ENCODE measurements at places on chromosomes 6 and 20.
A peak's percentile ranks its signal among the peaks of the same experiment; 100 is the strongest.

DNA sequence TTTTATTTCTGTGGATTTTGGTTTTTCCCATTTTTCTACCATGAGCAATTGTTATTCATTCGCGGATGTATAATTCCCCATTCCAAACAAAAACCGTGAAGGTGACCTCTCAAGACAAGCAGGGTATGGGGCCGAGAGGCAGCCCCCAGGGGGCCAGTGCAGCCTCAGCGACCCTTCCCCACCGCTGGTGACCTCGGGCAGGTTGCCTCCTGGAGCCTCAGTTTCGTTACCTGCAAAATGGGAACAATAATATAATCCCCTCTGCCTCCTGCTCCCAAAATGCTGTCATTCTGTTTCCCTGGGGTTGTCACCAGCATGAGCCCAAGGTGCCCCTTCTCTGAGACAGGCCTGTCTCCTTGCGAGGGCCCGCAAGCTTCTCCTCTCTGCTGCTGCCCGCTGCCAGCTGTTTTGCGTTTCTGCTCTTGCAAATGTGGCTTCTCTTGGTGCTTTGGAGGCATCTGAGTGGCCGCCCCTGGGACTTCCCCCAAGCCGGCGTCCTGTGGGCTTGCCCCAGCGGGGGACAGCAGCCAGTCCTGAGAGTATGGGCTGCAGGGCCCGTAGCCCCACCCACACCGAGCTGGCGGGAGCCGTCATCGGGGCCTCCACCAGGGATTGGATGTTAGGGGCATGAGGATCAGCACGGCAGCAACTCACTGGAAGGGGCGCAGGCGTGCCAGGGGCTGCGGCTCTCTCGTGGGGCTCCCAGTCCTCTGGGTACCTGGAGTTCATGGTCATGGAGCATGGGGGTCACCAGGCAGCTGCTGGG is 161.9 kb downstream of the TAF4 start:
- DNase-seq = no peak

GRCh38 chr6:109783250-109783986 is 92.3 kb downstream of the FIG4 start:
- no peak for DNase-seq

DNA sequence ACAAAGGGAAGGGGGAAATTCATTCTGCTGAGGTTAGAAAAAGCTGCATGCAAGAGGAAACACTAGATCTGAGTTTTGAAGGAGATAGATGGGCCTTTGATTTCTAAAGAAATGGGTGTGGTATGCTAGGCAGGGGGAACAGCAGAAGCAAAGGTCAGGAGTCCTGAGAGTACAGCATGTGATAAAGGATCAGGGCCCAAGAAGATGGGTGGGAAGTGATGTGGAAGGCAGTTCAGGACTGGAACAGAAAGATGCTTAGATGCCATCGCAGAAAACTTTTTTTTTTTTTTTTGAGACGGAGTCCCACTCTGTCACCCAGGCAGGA is 126.2 kb downstream of the ALDH8A1 start:
- DNase-seq = no peak

DNA sequence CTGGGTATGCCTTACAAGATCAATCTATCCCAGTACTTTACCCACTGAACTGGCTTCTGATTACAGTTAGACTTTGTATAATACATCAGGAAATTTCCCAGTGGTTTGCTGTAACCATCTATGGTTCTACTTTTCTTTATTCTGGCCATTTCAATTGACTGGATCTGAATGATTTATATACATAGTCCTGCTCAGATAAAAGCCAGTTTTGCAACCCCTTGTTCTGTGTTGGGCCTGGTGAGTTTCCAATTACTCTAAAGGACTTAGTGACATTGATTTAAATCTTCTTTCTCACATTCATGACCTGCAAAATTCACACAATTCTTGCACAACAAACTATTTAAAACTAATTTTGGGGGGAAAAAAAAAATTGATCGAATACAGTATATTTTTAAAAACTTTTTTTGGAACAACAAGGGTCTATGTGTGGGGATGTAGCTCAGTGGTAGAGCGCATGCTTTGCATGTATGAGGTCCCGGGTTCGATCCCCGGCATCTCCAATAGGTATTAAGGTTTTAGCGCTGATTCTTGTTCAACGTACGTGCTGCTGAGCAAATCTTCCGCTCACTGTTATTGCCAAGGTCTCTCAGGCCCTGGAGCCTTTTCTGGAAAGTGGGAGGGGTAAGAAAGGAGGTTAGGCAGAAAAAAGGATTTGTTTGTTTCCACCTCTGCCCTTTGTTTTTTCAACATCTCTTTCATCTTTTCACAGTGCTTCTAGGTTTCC is 117.5 kb downstream of the GPX5 start:
- DNase-seq = peak; percentile 18

DNA sequence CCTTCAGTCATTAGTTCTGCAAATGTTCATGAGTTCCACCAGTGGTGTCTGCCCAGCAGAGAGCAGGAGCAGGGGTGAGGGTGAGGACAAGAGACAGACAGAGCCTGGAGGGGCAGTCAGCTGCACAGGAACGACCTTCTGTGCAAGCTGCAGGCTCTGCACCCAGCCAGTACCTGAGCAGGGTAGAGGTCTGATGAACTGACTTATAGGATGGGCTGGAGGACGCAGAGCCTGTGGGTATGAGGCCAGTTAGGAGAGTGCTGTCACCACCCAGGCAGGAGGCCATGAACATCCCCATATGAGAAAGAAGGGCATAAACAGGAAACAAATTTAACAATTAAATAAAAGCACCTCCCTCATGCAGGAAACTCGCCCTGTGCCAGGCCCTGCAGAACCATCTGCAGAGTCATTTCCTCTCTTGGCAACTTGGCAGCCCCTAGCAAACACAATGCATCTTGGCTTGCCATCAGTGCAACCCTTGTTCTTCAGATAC is 17.9 kb downstream of the C6orf15 start:
- no peak for DNase-seq

GRCh38 chr6:148203970-148204369 is 138.7 kb upstream of the SASH1 start:
- DNase-seq = peak; percentile 55

DNA sequence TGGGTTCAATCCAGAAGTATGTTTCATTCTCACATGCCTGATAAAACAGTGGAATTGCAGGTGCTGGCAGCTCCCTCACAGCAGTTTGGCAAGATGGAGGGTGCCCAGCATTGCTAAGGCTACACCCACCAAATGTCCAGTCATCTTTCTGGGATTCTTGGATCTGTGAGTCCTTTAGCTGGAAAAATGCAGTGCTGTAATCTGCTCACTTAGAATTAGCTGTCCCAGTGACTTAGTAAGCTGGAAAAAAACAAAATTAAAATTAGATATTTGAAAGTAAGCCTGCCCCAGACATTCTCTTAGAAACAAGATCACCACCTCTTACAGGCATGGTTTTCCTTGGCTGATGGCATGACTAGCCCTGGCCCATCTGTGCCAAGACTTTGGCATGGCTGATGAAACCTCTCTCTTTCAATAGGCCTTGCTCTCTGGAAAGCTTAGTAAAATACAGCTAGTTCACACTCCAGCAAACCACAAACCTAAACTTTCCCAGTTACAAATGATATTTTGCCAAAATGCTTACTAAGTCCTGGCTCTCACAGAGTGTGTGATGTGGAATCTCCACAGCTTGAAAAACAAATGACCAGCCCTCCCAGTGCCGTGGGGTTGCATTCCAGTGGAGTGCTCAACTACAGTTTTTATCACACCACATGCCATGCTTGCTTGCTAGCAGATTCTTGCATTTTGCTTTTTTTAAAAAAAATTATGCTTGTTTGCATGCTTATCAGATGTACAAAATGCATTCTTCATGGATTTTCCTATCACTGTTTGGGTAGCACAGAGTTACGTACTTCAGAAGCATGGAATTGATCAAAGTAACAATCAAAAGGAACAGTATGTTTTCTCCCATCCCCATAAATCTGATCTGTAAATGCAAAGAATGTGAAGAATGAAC is 261.5 kb downstream of the EYA4 start:
- no peak for DNase-seq

- no peak for DNase-seq
Observed at GRCh38 chr20:31956556-31957526, 5.0 kb upstream of the PDRG1 start.

GRCh38 chr6:37735722-37736121 is 38.0 kb upstream of the MDGA1 start:
- DNase-seq = no peak

- no peak for DNase-seq
Observed at GRCh38 chr20:43959079-43959919, 44.6 kb downstream of the TOX2 start.

DNA sequence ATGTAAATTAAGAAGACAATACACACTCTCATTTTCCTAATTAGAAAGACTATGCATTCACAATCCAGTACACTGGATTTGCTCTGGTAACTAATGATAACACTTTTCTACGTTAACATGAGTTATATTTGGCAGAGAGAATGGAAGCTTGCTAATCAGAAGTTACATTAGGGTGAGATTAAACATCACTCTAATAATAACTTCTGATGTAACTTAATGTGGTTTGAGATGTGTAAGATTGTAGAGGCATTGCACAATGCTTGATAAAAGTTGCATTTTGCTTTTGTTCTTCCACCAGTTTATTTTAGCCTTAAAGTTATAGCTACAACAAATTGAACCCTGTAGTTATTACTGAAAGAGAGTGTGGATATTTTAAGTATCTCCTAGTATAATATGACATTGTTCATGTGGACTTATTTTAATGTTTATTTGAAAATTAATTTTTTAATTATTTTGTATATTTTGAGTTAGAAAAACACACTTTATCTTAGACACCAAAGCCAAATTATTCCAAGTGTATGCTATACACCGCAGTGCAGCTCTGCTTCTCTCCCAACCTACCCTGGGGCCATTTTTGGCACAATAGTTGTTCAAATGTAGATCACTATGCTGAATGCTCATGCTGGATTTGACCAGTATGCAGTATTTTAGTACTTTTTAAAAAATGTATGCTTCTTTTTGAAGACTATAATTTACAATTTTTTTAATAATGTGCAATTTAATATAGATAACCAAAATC is 143.2 kb downstream of the SLC16A10 start:
- DNase-seq = no peak

DNA sequence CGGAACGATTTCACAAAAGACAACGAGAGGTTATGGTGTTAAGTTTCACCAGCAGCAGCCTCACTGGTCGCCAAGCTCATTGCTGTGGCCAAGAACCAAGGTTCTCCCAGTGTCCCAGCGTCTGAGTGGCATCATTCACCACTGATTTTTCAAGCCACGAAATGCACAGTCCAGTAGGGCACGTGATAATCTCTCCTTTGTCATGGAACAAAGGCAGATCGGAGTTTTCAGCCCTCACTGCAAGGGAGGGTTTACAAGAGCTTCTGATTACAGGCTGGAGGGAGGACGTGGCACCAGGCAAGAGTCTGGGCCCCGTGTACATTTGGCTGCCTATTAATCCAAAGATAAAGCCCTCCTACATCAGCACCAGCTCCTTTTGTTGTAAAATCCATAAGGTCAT is 2.0 kb downstream of the CD24 start:
- DNase-seq = no peak

- DNase-seq = no peak
Observed at GRCh38 chr20:38034961-38035360, 1.4 kb downstream of the RPRD1B start.

DNA sequence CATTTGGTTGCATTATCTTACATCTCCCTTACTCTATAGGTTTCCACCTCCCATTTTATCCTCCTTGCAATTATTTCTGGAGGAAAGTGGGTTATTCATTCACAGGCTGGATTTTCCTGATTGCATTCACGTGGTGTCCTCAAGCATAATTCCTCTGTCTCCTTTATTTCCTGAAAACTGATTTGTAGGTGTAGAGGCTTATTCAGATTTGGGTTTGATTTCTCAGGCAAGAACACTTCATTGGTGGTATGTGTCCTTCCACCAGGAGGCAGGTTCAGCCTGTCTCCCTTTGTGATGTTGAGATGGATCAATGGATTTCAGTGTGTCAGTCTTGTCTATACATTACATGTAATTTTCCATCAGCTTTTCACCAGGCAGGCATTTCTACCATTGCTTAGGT is 17.3 kb downstream of the DNPH1 start:
- no peak for DNase-seq

DNA sequence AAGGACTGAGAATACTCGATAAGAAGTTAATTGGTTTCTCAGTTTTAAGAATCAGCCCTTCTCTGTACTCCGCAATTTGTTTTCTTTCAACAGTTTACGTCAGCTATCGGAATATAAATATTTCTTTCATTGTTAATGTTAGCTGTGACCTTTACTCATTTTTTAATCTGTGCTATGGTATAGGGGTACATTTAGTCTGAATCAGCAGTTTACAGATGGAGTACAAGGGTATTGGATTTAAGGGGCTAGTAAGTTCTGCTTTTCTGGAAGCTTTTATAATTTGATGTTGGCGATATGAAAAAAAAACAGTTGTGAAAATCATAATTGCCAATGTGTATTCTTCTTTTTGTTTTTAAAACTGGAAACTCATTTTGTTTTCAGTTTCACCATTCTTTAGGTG is 23.0 kb downstream of the FAM135A start:
- DNase-seq = no peak

- DNase-seq = no peak
Observed at GRCh38 chr6:165674155-165675029, 11.4 kb upstream of the PDE10A start.

GRCh38 chr6:162699961-162700360 is 27.6 kb downstream of the PRKN start:
- no peak for DNase-seq

- DNase-seq = no peak
Observed at GRCh38 chr6:22754061-22754460, 184.7 kb downstream of the HDGFL1 start.

GRCh38 chr6:144232832-144233230 is 52.3 kb upstream of the UTRN start:
- no peak for DNase-seq

DNA sequence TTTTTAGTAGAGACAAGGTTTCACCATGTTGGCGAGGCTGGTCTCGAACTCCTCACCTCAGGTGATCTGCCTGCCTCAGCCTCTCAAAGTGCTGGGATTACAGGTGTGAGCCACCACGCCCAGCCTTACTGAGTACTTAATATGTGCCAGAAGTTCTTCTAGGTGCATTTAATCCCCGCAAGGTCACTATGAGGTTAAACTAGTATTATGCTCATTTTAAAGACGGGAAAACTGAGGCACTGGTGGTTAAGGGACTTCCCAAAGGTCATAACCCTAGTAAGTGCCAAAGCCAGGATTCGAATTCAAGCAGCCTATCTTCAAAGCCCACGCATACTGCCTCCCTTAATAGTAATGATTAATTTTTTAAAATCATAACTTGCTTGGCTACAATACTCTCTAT is 674 bp upstream of the CCM2L start:
- DNase-seq = no peak

- DNase-seq = no peak
Observed at GRCh38 chr6:143176090-143177021, 115.7 kb downstream of the AIG1 start.

GRCh38 chr6:45718131-45718530 is 297.5 kb downstream of the CLIC5 start:
- no peak for DNase-seq

GRCh38 chr6:52016915-52017748 is 70.3 kb downstream of the PKHD1 start:
- no peak for DNase-seq
